ENCODE measurements at places on chromosomes 4 and X. TPM values are rescaled to one million over a fixed set of nuclear protein-coding genes. Genes with fewer than 3 reads are reported as not detected.

Gene NOX1
- total RNA-seq: not detected

- DNase-seq: no peak
Observed at GRCh38 chrX:49129427-49129826, 5.9 kb upstream of the GPKOW start.

- DNase-seq: no peak
Observed at GRCh38 chr4:32087211-32087610, 1367.0 kb downstream of the PCDH7 start.

DNA sequence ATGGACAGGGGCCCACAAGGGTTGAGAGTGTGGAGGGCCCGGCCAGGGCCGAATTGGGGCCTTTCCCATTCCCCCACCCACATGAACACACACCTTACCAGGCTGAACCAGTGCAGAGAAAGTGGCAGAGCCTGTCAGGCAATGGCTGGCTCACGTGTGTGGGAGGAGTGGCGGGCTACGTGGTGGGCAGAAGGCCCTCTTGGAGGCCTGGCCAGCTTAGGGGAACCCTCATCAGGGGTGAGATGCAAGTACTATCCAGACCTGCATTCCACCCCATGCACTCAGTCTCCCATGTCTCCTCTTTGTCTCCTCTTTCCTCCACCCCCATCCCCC is 965 bp downstream of the TCEAL4 start:
- DNase-seq: no peak

DNA sequence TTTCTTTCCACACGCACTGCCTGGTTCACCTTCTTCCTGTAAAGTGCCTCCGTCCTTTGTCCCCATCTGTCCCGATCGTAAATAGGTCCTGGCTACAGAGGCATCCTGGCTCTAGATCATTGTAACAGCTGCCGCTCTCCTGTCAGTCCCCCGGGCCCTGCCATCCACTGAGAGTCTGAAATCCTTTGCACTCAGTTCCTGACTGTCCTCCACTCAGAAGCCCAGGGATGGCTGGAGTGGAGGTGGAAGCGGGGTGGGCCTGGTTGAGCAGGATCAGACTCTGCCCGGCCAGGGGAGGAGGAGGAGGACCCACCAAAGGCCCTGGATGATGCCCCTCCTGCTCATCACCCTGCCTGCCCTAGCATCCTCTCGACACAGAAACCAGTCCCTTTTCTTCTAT is 29.8 kb downstream of the PIGG start:
- no peak for DNase-seq

Gene RAI2
- total RNA-seq: 1.3 TPM

Gene H2BW2
- total RNA-seq: not detected

Gene MTMR8
- total RNA-seq: 1.0 TPM

GRCh38 chr4:159052315-159052714 is 50.6 kb upstream of the RAPGEF2 start:
- no peak for DNase-seq

DNA sequence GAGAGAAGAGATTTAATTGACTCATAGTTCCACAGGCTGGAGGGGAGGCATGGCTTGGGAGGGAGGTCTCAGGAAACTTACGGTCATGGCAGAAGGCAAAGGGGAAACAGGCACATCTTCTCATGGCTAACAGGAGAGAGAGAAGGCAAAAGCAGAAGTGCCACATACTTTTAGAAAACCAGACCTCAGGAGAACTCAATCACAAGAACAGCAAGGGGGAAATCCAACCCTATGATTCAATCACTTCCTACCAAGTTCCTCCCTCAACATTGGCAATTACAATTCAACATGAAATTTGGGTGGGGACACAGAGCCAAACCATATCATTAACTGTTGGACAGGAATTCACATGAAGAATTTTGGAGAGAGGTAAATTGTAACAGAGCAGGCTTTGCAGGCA is 485.3 kb upstream of the PITX2 start:
- DNase-seq: no peak

GRCh38 chrX:150360331-150360730 is 2.8 kb upstream of the MAMLD1 start:
- DNase-seq: no peak

DNA sequence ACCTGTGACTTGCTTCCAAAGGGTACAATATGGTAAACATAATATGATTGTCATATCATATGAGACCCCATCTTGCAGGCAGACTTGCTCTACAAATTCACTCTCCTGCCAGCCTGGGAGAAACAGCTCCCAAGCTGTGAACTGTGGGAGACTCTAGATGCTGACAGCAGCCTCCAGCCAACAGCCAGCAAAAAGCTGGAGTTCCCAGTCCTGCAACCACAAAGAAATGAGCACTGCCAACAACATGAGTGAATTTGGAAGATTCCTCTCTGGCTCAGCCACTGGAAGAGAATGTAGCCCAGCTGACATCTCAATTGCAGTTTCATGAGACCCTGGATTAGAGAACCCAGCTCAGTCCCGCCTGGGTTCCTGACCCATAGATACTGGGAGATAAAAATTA is 145.4 kb downstream of the QDPR start:
- peak; percentile 8 for DNase-seq

GRCh38 chrX:133970076-133970475 is 15.3 kb downstream of the GPC3 start:
- no peak for DNase-seq

- DNase-seq: peak; percentile 73
Observed at GRCh38 chr4:82780752-82781231, 17.8 kb downstream of the SCD5 start.

- DNase-seq: no peak
Observed at GRCh38 chr4:184364100-184364921, 110.0 kb downstream of the IRF2 start.

Gene ADH1C
- total RNA-seq: 0.83 TPM

DNA sequence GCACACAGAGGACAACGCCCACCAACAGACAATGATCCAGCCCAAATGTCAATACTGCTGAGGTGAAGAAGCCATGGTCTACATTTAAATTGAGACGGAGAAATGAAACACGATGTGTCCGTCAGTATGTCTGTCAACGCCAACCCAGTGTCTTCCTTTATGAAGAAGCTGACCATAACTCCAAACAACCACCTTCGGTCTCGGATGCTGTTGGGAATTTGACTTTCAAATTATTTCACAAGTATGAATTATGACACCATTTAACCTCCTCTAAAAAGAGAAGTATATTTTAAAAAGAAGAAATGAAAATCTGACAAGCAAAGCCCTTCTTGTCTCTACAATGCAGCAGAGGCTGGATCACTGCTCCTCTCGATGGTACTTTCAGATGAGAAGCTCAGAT is 123.7 kb upstream of the MAP3K15 start:
- no peak for DNase-seq
